Activated naive CD4-positive, alpha-beta T cell treated with Interleukin-2 at 50 U/mL for 16 hours (primary cell): ENCODE measurements at places on chromosomes 1 and 21.

DNA sequence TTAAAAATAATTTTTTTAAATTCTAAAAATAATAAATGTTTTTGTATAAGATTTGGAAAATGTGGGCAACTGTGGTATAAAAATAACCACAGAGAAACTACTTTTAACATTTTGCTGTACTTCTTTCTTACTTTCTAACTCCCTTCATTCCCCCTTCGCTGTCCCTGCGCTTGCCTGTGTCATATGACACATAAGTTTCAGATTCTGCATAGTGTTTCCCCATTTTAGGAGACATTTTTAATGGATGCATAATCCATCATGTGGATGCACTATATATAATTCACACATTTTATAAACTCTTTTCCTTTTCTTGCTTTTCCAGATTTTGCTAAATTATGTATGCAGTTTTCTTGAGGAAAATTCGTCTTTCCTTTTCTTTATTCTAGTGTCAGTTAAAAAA lies 16.3 kb downstream of the ATG4C start:
- no peak for DNase-seq

- no peak for DNase-seq
These were observed 129.0 kb downstream of the LYPLAL1 start for GRCh38 chr1:219302697-219303096.

- DNase-seq, result no peak
These were observed 1.4 kb downstream of the RIPK4 start for GRCh38 chr21:41765420-41765821.

DNA sequence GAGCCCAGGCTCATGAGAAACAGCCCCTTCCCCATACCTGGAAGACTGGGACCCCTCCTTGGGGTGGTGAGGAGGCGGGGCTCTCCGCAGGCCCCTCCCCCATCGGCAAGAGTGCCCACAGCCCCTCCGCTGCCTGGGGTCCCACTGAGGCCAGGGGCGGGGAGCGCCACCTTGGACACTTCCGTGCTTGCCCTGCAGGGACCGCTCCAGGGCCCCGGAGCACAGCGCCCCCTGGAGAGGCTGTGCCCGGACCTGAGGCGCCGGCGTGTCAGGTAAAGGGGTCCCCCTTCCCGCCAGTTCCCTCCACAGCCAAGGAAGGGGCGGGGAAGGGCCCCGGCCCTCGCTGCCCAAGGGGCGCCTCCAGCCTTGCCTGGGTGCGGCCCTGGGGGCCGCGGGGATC lies 21.5 kb downstream of the INAVA start:
- no peak for DNase-seq

DNA sequence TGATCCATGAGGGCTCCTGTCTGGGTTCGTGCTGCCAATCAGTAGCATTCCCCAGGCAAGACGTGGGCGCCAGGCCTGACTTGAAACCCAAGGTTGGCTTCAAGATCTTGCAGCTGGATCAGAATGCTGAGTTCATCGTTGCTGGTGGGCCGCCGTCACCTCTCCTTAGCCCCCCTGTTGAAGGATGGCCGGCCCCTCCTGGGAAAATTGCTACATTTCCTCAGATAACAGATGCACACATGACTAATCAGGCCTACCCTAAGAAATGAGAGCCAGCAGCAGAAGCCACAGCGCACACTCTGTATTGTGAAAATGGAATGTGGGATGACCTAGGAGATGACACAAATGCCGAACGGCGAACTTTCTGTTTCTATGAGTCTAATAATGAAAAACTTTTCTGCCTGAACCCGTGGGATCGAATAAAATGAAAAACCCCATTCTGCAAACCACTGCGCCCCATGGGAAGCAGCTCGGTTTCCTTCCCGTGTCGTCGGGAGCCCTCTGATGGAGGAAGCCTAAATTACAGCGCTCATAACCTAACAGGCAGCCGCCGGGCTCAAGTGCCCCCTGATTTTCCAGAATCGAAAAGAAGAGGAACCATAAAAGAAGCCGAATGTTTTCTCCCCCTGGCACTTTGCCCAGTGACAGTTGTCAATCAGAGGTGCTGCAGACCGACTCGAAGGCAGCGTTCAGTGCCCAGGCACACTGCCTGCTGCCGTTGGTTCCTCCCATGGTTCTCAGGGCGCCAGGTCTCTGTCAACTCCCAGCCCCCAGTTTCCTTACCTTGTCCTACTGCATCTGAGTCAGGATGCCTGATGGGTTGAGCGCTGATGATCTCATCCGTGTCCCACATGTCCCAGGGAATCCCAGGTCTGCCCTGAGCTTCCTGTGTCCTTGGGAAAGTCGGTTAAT lies 38.2 kb upstream of the H6PD start:
- DNase-seq, result peak; percentile 70

- no peak for DNase-seq
These were observed 432.9 kb downstream of the PLPP3 start for GRCh38 chr1:56146449-56146848.

- DNase-seq, result no peak
These were observed 61.4 kb downstream of the STUM start for GRCh38 chr1:226609836-226610455.

GRCh38 chr1:229155472-229155871 lies 115.4 kb upstream of the RAB4A start:
- DNase-seq, result peak; percentile 9

DNA sequence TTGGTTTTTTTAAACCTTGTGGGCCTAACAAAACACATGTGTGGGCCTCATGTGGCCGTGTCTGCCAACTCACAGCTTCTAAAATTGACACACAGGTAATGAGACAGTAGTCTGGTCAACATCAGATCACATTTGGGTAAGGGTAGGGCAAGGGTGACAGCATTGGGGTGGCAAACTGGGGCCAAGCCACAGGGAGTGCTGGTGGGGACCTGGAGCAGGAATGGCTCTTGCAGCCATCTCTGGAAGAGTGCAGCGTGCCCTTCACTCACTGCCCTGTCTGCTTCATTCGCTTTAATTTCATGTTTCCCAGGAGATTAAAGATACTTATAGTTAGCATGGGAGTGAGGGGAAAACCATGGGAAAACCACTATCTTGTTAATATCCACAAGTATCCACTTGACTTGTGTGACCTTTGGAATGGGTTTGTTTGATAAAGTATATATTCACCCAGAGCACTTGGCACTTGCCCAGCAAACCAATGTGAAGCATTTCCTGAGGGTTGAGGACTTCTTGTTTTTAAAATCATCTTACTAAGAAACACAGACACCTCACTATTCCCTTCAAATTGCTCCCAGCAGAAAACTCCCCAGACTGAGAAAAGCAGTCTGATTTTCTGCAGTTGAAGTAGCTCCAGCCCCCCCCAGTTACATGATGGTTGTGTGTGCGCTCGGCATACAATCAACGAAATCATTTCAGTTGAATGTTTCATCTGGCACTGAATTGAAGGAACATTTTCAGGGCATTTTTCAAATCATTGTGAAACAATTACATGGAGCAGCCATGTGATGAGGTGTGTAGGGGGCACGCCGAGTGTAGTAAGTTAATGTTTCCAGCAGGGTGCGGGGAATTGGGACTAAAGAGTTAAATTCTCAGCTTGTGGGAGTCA lies 175.7 kb downstream of the VPS13D start:
- DNase-seq, result no peak

- DNase-seq, result no peak
These were observed 23.1 kb upstream of the CTPS1 start for GRCh38 chr1:40956407-40956806.

DNA sequence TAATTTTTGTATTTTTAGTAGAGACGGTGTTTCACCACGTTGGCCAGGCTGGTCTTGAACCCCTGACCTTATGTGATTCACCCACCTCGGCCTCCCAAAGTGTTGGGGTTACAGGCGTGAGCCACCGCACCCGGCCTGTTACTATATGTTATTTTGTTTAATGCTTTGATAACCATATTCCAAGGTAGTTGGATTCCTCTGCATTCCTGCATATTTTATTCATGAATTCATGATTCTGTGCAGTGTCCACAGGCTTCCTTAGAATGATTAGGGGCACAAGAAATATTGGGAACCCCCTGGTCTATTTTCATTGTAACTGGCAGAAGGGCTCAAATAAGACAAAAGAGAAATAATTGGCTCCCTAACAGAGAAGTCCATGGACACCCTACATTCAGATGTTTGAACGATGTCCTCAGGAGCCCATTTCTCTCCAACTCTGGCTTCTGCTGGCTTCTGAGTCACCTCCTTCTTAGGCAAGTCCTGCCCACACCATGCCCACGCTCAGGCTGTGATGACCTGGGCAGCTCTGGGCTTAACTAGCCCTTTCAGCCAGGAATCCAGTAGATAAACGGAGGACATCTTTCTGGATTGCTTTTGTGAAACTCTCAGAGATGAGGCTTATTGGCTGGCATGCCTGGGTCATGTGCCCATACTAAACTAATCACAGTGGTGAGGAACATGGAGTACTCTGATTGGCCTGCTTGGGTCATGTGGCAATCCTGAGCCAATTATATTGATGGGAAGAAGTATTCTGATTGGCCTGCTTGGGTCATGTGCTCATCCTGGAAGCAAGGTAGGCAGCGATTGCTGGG lies 32.6 kb downstream of the TNFRSF8 start:
- DNase-seq, result no peak

- peak; percentile 64 for DNase-seq
These were observed 113.5 kb downstream of the PRDM2 start for GRCh38 chr1:13813398-13814012.

GRCh38 chr1:9453375-9453774 lies 85.9 kb upstream of the SLC25A33 start:
- DNase-seq, result no peak

DNA sequence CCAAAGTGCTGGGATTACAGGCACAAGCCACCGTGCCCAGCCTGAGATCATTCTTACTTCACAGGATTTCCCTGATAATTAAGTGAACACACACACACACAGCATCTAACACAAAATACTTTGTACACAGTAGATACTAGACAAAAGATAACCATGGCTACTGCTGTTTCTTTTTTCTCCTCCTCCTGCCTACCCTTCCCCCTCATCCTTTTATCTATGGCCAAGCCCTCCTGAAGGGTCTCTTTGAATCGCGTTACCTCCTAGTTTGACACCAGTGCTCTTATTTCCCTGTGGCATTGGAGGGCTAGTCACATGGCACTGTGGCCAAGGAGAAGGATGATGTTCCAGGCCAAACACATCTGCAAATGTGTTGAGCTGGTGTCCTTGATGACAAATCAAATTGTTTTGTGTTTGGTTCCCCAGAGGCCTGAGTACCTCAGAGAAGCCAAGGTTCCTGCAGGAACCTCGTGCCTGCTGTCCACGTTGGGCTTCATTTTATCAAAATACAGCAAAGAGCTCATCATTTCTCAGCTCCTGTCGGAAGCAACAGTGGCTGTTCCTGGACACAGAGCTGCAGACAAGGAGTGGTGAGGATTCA lies 20.6 kb downstream of the NDUFS5 start:
- DNase-seq, result no peak

GRCh38 chr1:186781730-186782129 lies 47.0 kb upstream of the PLA2G4A start:
- DNase-seq, result no peak

DNA sequence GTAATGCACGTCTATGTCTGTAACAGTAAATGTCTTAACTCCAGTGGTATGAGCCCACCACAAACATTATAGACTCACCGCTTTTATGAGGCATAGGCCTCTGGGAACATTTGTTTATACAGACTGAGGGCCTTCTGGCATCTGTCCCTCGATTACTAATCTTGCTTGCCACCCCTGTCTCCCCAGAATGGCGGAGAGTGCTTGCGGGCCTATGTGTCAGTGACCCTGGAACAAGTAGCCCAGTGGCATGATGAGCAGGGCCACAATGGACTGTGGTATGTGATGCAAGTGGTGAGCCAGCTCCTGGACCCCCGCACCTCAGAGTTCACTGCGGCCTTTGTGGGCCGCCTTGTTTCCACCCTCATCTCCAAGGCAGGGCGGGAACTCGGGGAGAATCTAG lies 18.3 kb upstream of the SHISA4 start:
- no peak for DNase-seq

GRCh38 chr1:18511874-18512150 lies 31.1 kb downstream of the KLHDC7A start:
- DNase-seq, result no peak

DNA sequence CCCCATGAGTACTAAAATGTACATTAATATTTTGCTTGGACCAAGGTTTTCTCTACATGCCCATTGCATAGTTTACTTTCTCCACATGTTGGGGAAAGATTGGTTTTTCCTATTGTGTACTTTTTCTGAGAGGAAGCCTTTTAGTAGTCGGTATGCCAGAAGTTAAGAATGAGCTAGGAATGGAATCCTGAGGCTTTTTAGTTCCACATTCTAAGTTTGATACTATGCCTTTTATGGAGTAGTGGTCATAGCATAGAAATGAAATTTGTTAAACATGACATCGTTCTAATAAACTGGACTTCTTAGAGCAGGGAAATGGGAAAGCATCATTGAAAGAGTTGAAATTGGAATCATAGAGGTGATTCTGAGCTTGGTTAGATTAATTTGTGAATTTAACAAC lies 64.3 kb downstream of the BCL9 start:
- no peak for DNase-seq

DNA sequence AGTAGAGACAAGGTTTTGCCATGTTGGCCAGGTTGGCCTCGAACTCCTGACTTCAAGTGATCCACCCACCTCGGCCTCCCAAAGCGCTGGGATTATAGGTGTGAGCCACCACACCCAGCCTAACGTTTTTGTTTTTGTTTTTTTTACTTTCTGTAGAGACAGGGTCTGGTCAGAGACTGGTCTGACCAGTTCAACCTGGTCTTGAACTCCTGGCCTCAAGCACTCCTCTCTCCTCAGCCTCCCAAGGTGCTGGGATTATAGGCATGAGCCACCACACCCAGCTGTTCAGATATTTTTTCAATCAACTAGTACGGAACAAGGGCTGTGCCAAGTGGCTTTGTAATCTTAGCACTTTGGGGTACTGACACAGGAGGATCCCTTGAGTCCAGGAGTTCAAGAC lies 209.5 kb downstream of the RERE start:
- DNase-seq, result no peak

DNA sequence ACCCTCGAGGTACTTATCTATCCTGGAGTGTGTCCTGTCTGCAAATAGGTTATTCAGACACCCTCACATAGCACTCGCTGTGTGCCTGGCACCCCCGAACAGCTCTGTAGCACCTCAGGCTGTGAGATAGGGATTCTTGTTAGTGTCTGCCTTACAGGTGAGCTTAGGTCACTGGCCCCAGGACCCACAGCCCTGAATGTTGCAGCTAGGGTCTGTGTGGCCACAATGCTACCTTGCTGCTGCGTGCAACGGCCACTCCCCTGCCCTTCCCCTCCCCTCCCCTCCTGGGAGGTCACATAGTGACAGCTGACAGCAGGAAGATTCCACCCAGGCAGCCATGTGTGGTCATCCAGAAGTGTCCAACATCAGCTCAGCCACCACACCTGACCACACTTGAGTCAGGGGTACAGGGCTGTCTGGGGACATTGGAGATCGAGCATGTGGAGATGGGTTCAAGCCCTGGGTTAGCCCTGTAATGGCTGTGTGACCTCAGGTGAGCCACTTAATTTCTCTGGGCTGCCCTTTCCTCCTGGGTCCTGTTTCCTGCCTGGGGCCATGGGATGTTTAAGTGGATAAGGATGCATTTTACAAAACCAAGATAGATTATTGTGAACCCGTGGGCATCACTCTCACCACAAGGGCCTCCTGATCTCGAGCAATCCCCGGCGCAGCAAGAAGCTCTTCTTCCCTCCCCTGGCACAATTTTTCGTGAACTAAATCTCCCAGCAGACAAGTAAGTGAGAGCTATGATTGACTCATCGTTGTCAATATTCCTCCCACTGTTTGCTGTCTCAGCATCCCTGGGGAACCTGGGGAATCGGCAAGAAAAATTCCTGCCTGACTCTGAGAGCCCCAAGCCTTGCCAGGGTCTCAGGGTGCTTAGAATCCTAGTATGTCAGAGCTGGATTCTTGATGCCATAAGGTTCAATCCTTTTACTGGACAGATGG lies 208.7 kb downstream of the PTPRU start:
- no peak for DNase-seq
